Skeletal muscle cell (primary cell): ENCODE measurements at places on chromosomes 7 and 10.

DNA sequence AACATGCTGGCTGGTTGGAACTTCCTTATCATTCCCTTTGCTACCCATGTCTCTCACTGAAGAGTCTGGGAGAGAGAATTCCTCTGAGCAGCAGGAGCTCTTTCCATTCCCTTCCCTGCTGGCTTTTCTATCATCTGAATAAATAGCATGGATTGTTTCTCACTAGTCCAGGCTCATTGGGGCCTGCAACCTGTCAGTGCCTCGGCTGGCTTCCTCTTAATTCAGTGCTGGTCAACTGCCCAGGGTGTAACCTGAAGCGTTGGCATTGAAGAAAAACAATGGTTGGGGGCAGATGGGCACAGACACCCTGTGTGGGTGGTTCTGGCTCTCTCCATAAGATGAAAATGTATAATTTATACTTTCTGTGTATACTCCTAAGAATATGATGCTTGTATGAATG is 155.6 kb downstream of the ANLN start:
- DNase-seq, result no peak

- DNase-seq, result no peak
Measured at GRCh38 chr7:42673951-42674350, 237.9 kb downstream of the C7orf25 start.

GRCh38 chr7:151851145-151851751 is 25.7 kb downstream of the PRKAG2 start:
- no peak for DNase-seq

DNA sequence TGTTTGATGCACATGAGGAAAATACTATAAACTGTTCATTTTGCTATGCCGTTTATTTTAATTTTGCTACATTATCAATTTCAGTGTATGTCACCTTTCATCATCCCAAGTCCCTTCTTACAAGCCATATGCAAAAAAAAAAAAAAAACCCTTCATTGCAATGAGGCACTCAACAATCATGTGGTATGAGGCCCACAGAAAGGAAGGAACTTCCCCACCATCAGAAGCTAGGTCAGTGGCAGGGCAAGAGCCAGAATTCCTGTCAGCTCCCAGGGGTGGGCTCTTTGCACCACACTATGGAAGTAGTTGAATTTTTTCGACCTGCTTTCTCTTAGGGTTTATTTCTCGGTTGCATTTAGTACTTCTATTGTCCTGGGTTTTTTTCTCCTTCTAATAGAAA is 75.4 kb downstream of the NOC3L start:
- no peak for DNase-seq

DNA sequence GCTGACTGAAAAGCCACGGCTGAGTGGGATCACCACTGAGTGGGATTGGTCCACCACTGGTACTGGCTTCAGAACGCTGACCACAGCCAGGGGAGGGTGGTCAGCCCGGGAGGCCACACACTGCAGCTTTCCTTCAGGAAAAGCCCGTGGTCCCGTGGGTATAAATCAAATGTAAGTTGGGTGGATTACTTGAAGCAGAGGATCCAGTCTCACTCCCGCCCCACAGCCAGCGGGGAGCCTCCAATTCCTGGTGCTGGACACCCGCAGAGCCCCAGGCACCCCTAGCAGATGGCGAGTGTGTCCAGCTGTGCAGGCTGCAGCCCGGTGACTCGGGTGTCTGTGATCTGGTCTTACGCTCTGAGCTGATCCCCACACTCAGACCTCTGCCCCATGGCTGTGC is 231.1 kb upstream of the ZNF32 start:
- DNase-seq, result no peak

DNA sequence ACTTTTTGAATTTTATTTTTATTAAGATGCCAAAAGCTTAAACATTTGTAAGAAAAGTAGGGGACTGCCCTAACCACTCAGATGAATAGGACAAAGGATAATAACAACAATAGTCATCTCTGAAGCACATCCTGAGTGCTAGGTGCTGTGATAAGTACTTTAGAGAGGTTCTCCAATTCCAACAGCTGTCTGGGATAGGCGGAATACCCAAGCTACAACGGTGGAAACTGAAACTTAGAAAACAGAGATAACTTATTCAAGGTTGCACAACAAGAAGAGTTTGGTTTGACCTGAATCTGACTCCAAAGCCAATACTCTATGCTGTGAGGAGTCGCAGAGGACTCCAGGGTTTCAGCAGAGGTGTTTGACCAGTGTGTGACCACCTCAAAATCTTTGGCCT is 2.0 kb downstream of the RTKN2 start:
- DNase-seq, result no peak
